ENCODE measurements at places on chromosomes 16 and 17.

DNA sequence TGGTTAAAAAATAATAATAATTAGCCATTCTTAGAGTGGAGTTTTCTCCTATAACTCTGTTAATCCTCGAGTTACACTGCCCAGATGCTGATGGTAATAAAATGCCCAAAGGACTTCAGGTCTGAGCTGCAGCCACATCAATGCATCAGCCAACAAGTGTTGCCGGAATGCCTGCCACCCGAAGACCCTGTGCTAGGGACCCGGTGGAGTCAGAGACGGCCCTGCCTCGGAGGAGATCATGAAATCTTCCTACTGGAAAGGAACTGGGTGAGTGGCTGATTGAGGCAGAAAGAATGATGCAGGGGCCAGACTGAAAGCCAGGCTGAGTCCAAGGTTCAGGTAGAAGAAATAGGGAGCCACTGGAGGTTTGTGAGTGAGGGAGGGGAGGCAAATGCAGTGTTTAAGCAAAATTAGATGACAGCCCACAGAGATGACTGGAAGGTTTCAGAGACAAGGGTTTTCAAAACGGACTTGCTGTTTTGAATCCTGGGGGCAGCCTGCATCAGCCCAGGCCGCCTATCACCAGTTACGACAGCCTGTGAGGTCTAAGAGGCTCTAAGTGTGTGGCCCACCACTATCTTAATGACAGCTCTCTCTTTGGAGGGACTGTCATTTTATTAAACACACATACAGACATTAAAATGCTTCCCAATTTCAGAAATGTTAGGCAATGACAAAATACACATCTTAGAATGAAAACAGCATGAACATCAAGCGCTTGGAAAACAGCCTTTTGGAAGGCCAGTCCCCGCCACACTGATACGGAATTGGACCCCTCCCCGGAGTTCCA lies 100.0 kb downstream of the ZNF423 start:
- no peak for DNase-seq

DNA sequence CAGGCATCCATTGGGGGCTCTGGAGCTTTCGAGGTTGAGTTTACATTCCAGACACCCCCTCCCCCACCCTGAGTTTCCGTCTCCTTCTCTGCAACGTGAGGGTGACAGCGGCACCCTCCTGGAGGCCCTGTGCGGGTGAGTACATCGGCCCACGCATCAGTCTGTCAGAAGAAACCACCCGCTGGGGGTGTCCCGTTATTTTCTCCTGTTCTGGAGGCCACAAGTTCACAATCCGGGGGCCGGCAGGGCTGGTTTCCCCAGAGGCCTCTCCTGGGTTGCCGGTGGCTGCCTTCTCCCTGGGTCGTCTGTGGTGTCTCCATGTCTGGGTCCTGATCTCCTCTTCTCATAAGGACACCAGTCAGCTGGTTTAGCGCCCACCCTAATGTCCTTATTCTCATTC lies 35.7 kb downstream of the GSE1 start:
- DNase-seq = no peak

- no peak for DNase-seq
These were observed 8.3 kb downstream of the UBALD1 start for GRCh38 chr16:4606354-4606753.

DNA sequence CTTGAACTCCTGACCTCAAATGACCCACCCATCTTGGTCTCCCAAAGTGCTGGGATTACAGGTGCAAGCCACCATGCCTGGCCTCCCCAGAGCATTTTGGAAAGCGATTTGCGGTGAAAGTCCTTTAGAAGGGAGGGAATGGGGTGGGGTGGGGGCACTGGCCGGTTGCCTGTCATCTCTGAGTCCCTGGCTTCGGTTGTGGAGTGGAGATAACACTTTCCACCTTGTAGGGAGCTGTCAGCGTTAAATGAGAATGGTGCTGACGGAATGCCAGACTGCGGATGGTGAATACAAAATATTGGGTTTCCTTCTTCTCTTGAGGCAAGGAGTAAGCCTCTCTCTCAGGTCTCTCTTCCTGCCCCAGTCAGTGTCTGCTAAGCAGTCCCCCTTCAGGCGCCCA lies 5.2 kb upstream of the WNT3 start:
- no peak for DNase-seq

DNA sequence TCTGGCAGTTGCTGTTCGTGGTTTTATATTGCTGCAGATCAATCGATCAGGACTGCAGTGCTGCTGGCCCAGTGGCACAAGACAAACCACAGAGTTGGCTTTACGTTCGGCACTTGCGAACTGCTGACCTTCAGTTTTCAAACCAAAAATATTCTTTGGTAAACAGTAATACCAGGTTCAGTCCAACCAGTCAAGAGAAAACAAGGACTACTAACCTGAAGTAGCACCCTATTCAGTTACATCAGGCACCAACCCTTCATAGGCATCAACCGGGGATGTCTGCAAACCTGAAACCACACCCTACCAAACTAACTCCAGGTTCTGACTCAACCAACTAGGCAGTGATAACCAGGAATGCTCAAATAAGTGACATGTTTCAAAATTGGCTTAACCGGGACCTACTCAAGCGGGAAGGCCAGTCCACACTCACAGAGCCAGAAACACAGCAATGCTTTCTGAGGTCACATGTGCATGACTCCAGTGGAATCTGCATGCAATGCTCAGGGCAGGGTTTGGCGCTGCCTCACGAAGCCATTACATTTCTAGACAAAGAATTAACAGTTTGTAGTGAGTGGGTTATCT lies 91.1 kb downstream of the SMG6 start:
- DNase-seq = no peak

DNA sequence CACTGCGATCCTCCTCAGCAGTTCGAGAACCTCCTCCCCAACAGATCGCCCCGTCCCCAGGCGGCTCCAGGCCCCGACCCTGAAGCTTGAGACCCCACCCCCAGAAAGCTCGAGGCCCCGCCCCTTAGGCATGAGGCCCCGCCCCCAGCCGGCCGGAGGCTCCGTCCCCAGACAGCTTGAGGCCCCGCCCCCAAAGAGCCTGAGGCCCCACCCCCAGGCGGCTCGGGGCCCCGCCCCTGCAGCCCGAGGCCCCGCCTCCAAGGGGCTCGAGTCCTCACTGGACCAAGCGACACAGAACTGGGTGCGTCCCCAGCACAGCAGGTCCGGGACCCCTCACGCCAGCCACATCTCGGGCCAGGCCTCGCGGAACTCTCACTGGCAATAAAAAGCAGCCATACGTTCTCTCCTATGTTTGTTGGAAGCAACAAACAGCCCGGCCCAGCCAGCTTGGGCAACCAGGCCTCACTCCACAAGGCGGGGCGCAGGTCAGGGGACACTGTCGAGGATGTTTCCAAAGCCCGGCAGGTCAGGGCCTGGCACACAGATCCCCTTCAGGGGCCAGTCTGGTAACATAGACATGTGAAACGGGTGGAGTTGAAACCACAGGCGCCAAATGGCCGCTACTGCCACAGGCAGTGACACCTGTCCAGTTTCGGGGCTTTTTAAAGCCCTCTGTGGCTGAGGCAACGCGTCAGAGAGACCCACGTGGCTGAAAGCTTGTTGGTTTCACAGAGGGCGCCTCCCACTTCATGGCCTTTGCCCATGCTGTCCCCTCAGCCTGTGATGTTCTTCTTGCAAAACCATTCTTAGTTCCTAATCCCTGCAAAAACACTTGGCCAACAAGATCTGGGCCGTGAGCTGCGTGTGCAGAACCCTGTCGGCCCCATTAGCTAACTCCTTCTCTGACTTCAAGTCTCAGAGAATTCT lies 224.2 kb downstream of the PARN start:
- no peak for DNase-seq

GRCh38 chr16:66270333-66270927 lies 96.1 kb upstream of the CDH5 start:
- DNase-seq = peak; percentile 60

GRCh38 chr17:3710951-3711383 lies 12.7 kb upstream of the HASPIN start:
- peak; percentile 6 for DNase-seq

GRCh38 chr16:88462396-88462795 lies 9.3 kb downstream of the ZFPM1 start:
- no peak for DNase-seq
